Left cardiac atrium (tissue), 4 donors: ENCODE measurements at places on chromosomes 16 and 17.
A peak's percentile ranks its signal among the peaks of the same experiment; 100 is the strongest.

- no peak for DNase-seq
Observed at GRCh38 chr17:78746263-78746948, 35.7 kb downstream of the CYTH1 start.

GRCh38 chr16:71537643-71538042 is 11.4 kb downstream of the CHST4 start:
- DNase-seq = peak; percentile 34

DNA sequence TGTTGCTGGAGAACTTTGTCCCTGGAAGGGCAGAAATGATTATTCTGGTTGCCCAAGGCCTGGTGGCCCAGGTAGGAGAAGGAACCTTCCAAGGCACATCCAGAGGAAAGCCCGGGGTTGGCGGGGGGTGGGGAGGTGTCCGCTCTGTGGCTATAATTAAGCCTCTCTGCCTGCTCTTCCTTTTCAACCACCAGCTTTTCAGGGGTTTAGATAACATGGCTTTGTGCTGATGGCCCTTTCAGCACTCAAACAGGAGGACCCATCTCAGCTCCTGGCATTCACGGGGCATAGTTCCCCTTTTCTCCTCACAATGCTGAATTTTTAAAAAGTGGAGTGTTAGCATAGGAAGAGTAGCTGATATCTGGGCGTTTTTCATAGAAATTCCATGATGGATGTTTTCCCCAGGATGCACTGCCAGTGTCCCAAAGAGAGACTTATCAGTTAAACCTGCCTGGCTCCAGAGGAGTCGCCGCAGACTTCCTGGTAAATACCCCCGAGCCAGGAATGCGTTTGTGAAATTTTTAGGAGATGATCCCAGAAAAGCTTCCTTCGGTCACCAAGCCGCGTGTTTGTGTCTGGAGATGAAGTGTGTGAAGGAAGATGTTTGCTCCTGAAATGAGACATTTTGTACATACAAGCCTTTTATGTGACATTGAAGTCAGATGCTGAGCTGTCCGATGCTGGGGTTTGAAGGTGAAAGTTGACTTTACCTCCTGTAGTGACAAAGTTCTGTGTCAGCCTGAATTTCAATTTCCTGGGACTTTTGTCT is 188.5 kb downstream of the MSI2 start:
- DNase-seq = peak; percentile 45

GRCh38 chr17:40529991-40530390 is 28.6 kb upstream of the TNS4 start:
- DNase-seq = no peak

GRCh38 chr16:22091721-22092120 is 620 bp upstream of the VWA3A start:
- no peak for DNase-seq

DNA sequence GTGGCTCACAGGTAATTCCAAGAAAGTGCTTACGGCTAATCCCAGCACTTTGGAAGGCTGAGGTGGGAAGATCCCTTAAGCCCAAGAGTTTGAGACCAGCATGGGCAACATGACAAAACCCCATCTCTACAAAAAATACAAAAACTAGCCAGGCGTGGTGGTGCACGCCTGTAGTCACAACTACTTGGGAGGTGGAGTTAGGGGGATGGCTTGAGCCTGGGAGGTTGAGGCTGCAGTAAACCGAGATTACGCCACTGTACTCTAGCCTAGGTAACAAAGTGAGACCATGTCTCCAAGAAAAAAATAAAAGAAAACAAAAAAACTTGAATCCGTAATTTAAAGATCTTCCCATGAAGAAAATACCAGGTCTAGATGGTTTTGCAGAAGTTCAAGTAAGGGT is 5.0 kb downstream of the ICAM2 start:
- DNase-seq = no peak

- DNase-seq = peak; percentile 37
Observed at GRCh38 chr17:46894476-46895151, 28.3 kb upstream of the GOSR2 start.

DNA sequence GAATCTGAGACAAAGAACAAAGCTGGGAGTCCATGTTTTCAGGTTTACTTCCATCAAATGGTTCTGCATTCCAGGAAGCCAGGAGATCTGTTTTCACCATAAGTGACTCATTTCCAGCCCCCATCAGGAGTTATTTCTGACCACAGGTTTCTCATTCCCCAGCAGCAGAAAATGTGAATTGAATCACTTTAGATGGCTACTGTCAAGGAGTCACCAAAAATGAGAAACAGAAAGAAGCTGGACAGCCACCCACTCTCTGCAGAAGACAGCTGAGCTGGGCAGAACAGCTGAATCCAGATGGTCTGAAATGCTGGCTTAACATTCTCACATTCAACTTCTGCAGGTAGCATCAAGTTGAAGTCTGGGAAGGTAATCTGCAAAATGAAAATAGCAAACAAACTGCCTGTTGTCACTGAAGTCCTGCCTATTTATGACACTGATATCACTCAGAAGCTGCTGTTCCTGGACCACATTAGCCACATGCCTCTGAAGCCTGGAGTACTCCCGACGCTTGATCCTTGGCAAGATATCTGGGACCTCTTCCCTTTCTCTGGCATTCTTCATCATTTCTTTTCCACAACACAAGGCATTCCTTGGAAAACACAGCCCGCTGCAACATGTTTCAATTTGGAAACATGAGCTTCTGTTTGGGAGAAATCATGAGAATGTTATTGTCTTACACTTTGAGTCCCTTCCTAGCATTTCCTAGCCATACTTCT is 15.3 kb downstream of the CCL11 start:
- no peak for DNase-seq
